ENCODE measurements at places on chromosomes 6 and 20.
A peak's percentile ranks its signal among the peaks of the same experiment; 100 is the strongest.

GRCh38 chr20:44594730-44595129, 12.4 kb downstream of the PKIG start:
- no peak for DNase-seq

DNA sequence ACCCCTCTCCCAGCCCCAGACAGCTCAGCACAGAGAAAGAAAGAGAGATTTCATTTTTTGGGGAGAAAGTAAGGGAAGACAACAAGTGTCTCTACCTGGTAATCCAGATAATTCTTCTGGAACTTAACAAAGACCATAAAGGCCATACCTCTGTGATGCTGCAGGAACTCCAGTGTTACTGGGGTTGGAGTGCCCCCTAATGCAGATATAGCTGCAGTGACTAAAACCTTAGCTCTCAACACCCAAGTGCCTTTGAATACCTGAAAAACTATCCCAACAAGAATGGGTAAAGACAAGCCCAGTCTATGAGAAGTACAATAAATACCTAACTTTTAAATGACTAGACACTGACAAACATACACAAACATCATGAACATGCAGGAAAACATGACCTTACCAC, 365.3 kb upstream of the PTCHD4 start:
- DNase-seq, result no peak

DNA sequence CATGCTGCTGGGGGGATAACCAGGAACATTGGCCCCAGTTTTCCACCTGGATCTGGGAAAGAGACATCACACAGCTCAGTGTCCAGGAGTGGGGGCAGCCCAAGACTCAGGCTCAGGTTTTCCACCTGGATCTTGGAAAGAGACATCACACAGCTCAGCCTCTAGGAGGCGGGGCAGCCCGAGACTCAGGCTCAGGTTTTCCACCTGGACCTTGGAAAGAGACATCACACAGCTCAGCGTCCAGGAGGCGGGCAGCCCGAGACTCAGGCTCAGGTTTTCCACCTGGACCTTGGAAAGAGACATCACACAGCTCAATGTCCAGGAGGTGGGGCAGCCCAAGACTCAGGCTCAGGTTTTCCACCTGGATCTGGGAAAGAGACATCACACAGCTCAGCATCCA, 361.6 kb downstream of the THBS2 start:
- no peak for DNase-seq

DNA sequence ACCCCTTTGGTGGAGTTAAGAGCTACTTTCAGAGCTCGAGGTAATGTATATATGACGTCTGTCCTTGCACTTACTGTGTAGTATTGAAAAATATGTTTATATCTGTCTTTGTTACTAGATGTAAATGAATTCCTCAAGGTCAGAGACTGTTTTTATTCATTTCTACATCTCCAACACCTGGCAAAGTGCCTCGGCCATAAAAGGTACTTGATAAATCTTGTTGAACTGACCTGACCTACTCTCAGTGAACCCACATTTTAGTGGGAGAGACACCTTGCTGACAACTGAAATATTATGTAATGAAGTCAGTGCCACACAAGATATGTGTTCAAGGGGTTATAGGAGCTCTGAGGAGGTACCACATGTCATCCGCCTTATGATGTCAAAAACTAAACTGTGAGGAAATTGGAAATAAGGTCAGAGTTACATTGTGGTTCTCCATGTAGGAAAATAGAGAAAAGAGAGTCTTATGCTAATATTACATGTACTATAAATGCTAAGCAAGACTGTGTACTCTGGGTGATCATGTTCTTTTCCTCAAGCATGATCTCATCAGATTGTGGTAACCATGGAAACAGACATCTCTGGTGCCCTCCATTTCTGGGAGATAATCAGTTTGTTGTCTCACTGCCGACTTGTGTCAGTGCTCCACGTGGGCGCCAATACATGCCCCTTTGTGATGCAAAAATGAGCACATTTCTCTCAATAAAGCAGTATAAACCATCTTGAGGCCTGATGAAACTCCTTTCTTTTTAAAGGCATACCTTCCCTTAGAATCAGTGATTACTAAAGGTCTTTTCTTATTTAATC, 5.7 kb upstream of the TMEM30A start:
- no peak for DNase-seq

DNA sequence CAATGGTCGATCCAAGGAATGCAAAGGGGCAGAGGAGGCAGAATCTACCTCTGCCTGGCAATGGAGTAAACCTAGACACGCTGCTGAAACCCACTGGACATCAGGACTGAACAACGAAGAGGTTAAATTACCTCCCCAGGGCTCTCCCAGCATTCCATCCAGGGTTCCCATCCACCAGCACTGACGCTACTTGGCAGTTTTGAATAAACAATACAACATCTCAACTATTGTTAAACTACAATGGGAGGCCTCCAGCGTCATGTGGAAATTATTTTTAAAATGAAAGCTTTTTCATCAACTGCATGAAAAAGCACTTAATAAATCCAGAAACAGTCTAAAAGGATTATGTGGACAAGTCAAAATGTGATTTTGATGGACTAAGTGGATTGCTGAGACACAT, 96.8 kb upstream of the NHSL1 start:
- DNase-seq, result no peak

GRCh38 chr20:24835195-24835594, 113.9 kb upstream of the CST7 start:
- no peak for DNase-seq

DNA sequence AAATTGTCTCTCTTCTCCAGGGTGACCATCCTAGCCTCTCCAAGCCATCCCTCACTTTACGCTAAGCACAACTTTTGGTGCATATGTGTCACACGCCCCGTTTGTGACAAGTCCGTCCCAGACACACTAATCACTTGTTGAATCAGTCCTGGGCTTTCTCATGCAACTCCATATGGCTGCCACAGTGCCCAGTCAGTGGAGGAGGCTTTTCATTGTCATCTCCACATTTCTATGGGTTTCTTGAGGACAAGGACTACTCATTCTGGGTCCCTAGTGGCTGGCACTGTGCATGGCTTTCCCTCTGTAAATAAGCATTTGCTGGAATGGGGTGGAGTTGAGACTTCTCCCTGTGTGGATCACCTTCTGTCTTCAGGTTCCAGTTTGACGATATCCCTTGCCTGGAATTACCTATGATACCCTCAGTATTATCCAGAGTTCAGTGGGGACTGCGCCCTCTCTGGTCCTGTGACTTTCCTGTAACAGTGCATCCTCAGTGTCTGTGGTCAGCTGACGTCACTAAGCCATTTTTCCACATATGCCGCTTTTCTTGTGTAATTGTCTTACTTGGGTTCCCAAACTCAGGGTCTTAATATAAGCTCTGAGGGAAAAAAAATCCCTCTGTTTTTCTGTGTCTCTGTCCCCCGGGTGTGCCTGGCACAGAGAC, 59.8 kb upstream of the MYL9 start:
- no peak for DNase-seq

- no peak for DNase-seq
Observed at GRCh38 chr6:50264995-50265571, 215.4 kb upstream of the DEFB112 start.

- DNase-seq, result no peak
Observed at GRCh38 chr6:40720375-40720748, 133.2 kb upstream of the LRFN2 start.

DNA sequence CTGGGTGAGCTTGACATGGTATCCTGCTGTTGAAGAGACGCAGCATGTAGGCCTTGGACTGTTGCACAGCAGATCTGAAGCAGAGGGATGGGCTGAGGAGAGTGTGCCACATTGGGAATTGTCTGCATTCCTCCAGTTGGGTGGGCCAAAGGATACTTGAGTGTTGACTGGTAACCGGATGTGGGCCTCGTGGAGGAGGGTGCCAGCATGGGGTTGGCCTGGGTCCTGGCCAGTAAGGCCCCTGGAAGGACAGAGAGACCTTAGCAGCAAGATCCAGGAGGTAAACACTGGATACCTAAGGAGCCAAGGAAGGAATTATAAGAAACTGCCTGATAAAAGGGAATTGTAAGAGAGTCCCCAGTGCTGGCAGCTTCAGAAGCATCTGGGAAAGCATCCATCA, 76.9 kb downstream of the FIG4 start:
- DNase-seq, result no peak

- no peak for DNase-seq
Observed at GRCh38 chr6:134288538-134289203, 29.2 kb downstream of the SGK1 start.

DNA sequence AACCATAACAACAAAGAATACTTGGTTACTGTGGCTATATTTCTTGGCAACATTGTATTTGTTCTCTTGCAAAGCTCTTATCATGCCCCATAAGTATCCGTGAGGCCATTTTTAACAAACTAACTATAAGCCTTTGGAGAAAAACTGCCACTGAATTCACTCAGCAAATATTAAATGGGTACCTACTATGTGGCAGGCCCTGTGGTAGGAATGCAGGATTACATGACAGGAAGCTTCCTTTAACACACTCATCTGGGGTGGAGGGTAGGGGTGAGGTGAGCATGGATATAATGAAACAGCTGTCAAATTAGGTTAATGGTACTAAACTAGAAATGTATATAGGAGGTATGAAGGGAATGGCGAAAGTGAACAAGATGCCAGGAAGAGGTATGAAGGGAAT, 504.8 kb downstream of the MEI4 start:
- DNase-seq, result no peak

DNA sequence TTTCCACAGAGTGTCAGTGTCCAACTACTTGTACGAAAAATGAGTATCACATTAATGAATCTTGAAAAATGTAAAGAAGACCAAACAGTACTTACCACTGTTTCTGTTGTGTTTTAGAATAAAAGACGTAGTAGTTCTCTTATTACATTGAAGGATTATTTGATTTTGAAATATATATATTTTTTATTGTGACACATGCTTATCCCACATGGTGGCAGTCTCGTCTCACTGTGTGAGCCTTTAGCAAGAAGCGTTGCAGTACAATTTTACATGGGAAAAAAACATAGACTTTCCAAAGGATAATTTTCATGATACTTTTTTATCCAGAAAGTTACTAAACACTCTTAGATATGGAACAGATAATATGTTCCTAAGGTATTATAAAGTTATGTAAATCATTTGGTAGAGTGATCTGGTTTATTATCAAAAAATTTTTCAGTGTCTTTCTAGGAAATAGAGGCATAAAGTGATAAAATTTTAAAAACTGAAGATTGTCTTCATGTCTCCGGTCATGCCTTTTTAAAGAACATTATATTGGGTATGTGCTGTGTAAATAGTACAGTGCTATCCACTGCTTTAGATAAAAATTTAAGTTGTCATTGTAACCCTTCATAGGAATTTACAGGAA, 117.5 kb upstream of the SAMD5 start:
- no peak for DNase-seq

- no peak for DNase-seq
Observed at GRCh38 chr6:71602385-71603007, 283.9 kb upstream of the RIMS1 start.

DNA sequence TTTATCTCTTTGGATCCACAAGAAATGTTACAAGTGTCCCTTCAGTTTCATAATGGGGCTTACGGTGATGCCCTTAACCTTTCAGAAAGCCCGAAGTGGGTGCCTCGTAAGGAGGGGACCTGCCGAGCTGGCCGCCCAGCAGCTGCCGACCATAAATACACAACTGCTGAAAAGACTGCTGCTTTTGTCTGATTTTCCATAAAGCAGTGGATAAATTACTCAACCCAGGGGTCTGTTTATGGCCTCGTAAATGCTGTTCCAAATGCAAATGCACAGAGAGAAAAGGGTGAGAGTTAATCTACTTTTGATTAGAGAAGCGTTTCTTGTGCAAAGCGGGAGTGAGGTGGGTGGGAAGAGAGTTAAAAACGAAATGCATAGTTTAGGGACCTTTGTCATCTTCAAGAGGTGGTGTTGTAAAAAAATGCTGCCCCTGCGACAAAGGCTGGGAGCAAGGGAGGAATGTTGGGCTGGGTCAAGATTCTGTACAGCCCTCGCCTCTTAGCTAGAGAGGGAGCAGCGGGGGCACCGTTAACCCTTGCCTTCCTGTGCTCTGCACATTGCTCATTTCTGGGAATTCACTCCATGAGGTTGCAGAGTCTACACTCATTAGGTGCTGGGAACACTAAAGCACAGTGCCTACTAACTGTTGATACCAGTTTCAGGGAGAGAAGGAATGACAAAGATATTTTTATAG, 112.0 kb upstream of the MTHFD1L start:
- DNase-seq, result no peak

DNA sequence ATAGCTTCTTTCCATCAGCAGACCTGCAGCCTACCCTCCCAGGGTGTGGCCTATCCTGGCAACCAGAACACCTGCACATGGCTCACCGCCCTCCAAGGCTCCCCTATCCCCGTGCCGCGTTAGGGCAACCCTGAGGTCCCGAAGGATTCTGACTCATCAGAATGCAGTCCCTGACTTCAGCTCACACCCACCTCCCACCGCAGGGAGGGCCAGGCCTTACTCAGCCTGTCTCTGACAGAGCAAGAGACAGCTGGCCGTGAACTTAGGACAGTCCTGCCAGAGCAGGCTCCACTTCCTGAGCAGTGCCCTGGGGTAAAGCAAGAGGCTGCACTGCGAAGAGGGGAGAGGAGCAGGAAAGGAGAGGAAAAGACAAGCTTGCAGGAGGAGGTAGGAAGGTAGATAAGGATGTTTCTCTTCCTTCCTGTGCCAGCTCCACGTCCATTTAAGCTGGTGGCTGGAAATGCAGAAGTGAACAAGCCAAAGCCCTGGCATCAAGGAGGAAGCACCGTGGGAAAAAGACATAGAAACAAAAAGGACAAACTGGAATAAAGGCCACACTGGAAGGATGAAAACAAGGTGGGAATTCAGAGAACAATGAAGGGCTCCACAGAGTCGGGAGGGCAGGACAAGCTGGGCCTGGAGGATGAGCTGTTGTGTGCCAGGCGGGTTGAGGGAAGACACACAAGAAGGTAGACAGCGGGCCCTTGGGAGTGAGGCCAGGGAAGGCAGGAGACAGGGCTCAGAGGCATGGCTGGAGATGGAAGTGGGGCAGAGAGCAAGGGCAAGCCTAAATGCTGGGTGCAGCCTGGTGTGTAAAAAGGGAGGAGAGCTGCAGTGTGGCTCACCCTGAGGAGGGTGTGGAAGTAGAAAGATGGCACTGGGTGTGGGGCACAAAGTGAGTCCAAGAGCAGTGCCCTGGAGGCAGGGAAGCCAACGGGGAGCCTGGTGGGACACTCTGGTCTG, 102.7 kb downstream of the SLC23A2 start:
- no peak for DNase-seq

DNA sequence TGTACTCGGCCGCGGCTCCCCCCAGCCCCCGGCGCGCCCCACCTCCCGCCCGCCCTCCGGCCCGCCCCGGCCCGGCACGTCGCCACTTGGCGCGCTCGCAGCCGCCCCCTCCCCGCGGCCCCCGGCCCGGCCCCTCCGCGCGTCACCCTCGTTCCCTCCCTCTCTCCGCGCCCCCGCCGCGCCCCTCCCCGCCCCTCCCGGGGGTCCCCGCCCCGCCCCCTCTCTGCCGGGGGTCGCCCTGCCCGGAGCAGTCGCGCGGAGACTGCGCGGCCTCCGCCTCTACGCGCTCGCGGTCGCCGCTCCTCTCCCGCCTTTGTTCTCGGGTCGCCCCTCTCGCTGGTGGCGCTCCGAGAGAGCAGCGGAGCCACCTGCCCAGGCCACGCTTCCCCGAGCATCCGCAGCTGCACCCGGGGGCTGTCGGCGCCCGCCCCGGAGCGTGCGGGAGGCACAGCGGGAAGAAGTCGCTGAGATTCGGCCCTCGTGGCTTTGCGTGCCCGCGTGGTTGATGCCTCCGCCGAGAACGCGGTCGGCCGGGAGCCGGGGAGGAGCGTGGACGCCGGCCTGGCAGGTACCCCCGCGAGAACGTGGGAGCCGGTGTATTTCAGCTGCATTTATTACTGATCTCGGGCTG, at the start of gene PHF10:
Gene PHF10, minus strand, starts transcription at position 7 of the 631 bp plus-strand sequence. CDS start 569 bp downstream, outside the sequence.
- DNase-seq, result peak; percentile 58

All from activated naive CD4-positive, alpha-beta T cell (primary cell).